Tibial nerve (tissue), 4 donors: ENCODE measurements at places on chromosomes 1 and 21.

DNA sequence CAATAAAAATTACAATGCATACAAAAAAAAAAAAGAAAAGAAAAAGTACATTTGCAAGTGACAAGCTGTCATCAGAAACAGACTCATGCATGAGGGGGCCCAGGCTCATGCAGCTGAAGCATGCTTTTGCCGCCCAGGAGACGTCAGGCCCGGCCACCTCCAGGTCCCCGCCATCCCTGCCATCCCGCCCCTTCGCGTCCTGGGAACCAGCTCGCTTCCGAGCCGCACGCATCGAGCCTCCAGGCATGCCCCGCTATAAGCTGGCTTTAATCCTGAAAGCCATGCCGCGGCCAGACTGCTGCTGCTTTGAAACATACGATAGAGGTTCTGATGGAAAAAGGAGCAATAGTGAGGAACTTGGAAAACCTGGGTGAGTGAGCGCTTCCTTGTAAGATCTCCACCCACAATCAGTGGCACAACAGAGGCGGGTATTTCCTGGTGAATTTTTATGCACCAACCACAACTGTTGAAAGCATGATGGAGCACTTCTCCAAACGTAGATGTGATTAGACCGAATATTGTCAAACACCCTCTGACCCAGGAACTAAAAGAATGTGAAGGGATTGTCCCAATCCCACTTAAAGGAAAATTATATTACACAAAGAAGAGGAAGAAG, 113.7 kb downstream of the FAF1 start:
- no peak overlapping the region for H3K27ac ChIP-seq
- H3K27me3 ChIP-seq: no peaks in the 10 kb centered on the region

DNA sequence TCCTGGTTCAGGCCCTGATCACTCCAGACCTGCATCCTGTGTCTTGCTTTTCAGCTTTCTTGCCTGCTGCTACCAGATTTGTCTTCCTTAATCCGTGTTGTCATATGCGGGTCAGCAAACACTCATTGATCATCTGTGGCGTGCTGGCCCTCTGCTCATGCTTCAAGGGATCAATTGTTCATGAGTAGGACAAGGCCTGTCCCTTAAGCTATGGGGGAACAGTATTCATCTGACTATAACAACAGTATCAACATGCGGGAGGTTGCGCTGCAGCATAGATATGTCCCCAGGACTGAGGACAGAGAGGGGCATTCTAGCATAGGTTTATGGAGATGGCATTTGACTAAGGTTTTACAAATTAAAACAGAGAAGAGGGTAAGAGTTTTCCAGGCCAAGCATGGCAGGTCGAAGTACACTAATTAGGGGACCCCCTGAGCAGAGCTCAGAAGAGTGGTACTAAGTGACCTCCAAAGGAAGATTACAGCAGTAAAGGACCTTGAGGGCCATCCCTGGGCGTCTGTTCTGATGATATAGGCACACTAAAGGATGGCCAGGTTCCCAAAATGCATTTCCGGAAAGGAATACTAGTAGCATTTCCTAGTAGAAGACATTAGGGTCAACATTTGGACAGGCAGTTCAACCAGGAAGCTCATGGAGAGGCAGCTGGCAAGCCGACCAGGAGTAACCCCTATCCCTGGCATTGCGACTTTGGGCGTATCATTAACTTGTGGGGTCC, 811 bp upstream of the ZNF672 start:
- H3K4me1 ChIP-seq: peaks cover 40% of the 10 kb centered on the region
- H3K27ac ChIP-seq: peak overlapping the region; percentile 100
- no peaks in the 10 kb centered on the region for H3K27me3 ChIP-seq
- DNase-seq: no peak
- peak overlapping the region; percentile 81 for H3K4me3 ChIP-seq

DNA sequence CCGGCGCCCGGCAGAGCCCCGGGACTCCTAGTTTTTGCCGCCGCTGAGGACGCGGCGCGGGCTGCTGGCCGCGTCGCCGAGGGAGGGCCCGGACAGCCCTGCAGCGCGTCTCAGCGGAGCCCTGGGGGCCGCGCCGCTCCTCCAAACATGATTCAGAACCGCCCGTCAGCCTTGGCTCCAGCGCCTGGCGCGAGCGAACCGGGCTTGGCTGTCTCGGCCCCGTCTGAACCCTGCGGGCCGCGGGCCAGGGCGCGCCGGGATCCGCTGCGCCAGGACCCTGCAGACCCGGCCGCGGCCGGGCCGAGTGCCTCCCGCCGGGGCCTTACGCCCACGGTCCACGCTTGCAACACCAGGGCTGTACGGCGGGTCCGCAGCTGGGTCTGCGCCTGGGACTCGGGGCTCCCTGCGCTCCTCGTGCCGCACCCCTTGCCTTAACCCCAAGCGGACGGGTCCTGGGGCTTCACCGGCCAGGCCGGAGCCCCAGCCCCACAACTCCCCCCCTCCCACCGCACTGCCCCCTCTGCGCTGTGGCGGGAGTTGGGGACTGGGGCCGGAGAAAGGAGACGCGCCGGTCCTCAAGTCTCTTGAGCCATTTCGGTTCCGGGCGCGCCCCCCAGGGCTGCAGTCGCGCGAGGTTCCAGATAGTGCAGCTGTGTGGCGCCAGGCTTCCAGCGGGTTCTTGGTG, 48.4 kb upstream of the CD34 start:
- H3K4me1 ChIP-seq: no peaks in the 10 kb centered on the region
- DNase-seq: peak; percentile 65
- H3K27me3 ChIP-seq: no peaks in the 10 kb centered on the region
- H3K27ac ChIP-seq: peak overlapping the region; percentile 71

DNA sequence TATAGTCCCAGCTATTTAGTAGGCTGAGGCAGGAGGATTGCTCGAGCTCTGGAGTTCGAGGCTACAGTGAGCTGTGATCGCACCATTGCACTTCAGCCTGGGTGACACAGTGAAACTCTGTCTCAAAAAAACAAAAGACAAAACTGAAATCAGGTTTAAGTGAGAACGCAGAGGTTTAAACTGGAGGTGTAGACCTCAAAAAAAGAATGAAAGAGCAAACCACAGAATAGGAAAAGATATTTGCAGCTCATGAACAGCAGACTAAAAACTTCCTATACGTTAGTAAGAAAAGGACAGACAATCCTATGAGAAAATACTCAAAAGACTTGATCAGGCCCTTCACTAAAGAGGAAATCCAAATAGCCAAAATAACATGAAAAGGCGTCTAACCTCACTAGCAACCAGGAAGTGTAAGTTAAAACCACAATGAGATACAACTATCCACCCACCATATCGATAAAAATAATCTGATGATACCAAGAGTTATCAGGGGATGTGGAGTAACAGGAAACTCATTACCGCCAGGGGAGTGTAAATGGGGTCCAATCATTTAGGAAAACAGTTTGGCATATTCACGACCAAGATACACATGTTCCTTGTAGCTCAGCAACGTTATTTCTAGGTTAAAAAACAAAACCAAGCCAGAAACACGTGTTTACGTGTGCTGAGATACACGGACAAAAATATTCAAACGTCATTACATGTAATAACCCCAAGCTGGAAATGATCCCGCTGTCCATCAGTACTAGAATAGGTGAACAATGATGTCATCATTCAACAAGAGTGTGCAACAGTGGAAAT, 9.8 kb downstream of the TNFRSF9 start:
- H3K27ac ChIP-seq: no peak overlapping the region
- no peak overlapping the region for H3K4me3 ChIP-seq
- no peaks in the 10 kb centered on the region for H3K4me1 ChIP-seq
- H3K36me3 ChIP-seq: no peaks in the 10 kb centered on the region
- H3K27me3 ChIP-seq: no peaks in the 10 kb centered on the region

DNA sequence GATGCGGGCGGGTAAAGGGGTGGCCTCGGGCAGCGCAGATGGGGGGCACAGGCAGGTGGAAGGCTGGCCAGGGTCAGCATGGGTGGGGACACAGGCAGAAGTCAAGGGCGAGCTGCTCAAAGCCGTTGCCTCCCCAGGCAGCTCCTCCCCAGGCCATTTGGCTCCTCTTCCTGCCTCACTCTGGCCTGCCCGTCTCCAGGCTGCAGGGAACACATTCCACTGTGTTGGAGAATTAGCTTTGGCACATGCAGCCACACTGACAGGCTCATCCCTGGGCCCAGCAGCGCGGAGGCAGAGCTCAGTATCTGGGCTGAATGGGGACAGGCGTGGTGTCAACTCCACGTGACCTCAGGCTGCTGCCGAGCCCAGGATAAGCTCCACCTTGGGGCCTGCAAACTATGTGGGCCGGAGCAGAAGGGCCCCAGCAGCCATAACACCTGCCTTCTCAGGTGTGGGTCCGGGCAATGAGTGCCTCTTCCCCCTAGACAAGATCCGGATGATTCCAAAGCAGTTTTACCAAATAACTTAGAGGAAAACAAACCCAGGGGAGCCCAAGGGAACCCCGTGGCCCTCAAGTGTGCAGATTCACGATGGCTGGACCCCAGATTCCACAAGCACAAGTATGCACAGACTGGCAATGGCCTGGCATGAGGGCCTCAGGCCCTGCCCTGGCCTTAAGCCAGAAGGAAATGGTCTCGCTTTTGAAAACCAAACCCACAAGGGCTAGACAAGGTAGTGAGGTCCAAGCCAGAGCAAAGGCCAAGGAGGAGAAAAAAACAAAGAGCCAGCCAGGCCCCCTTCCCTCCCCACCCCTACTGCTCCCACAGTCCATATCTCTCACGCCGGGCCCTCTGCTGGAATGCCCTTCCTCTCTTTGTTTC, 40.2 kb downstream of the HSPG2 start:
- H3K36me3 ChIP-seq: peaks cover 7% of the 10 kb centered on the region
- no peaks in the 10 kb centered on the region for H3K27me3 ChIP-seq
- peak overlapping the region; percentile 95 for H3K27ac ChIP-seq
- H3K4me3 ChIP-seq: no peak overlapping the region

- peaks cover 5% of the 10 kb centered on the region for H3K4me1 ChIP-seq
- DNase-seq: no peak
- H3K4me3 ChIP-seq: no peak overlapping the region
- H3K27ac ChIP-seq: no peak overlapping the region
- no peaks in the 10 kb centered on the region for H3K27me3 ChIP-seq
- no peaks in the 10 kb centered on the region for H3K36me3 ChIP-seq
Measured at GRCh38 chr21:43304206-43304605, 122.7 kb downstream of the SIK1 start.

DNA sequence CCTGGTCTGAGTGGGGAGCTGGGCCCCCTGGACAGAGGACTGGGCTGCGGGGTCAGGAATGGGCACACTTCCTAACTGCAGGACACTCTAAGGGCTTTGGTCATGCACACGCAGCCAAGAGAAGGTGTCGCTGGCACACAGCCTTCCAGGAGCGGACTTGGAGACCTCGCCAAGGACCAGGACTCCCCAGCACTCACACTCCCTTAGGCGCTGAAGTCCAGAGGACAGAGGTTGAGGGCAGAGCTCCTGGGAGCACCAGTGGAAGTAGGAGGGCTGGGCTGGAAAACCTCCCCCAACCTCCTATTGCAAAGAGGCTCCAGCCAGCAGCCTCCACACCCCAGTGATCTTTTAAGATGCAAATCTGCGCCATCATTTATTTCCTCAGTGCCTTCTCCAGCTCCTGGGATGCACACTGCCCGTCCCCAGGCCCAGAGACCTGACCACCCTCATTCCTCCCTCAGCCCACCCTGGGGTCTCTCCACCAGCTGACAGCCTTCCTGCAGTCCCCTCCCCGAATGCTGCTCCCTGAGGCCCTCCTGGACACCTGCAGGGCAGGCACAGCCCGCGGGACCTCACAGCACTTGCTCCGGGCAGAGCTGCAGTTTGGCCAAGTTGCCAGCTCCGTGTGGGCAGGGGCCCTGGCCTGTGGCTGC, 3.0 kb downstream of the TSPEAR start:
- peaks cover 98% of the 10 kb centered on the region for H3K27me3 ChIP-seq
- no peak overlapping the region for H3K27ac ChIP-seq
- no peak overlapping the region for H3K4me3 ChIP-seq
- H3K36me3 ChIP-seq: no peaks in the 10 kb centered on the region

DNA sequence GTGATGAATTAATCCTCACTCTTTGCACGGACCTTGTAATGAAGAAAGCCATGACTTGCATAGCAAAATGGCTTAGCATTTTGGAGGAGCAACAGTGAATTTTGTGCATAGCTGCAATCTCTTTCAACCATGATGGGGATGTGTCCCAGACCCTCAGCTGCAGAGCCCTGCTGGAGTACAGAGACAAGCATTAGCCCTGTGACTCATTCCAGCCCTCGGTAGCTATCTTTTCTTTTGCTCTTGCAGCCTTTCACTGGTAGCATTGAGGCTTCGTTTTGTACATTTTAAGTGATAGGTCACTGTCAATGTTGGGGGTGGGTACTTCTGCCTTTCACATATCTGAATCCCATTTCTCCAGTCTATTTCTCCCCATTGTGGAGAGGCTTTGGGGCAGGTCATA, 58.4 kb downstream of the SLC35F3 start:
- H3K4me3 ChIP-seq: no peak overlapping the region
- H3K27ac ChIP-seq: no peak overlapping the region
- no peaks in the 10 kb centered on the region for H3K36me3 ChIP-seq
- DNase-seq: no peak

GRCh38 chr1:22709227-22709626, 1.4 kb upstream of the EPHB2 start:
- peaks cover 7% of the 10 kb centered on the region for H3K27me3 ChIP-seq
- no peak overlapping the region for H3K4me3 ChIP-seq
- H3K36me3 ChIP-seq: no peaks in the 10 kb centered on the region
- peaks cover 10% of the 10 kb centered on the region for H3K4me1 ChIP-seq

- DNase-seq: no peak
- no peaks in the 10 kb centered on the region for H3K27me3 ChIP-seq
- no peak overlapping the region for H3K27ac ChIP-seq
Measured at GRCh38 chr1:201184307-201185122, 6.1 kb upstream of the IGFN1 start.

DNA sequence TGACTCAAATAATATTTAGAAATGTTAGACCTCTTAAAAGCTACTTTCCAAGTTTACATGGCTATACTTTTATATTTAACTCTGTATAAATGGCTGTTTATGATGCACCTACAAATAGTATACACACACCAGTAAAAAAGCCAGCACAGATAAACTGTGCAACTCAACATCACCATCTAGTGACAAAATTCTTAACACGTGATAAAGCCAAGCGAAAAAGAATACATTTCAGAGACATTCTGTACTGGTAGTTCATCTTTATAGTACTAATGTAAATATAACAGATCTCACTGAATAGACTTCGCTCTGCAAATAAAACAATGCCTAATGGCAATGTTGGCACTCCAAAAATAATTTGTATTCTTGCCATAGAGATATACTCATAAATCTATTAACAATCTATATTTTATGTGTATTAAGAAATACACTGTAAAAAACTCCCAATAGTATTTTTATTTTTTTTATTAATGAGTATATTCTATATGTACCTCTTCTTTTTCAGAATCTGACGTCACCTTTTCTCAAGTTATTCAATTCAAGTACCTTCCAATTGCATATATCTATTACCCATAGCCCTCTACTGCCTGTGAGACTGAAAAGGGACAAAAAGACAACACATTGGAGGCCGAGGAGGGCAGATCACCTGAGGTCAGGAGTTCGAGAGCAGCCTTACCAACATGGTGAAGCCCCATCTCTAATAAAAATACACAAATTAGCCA, 100.2 kb downstream of the DPYD start:
- no peaks in the 10 kb centered on the region for H3K4me1 ChIP-seq
- H3K36me3 ChIP-seq: no peaks in the 10 kb centered on the region
- H3K4me3 ChIP-seq: no peak overlapping the region
- no peak for DNase-seq
- no peaks in the 10 kb centered on the region for H3K27me3 ChIP-seq
